ENCODE measurements at places on chromosomes 13 and 19.

- no peak for DNase-seq
Observed at GRCh38 chr19:33301144-33301899, 1.0 kb downstream of the CEBPA start.

DNA sequence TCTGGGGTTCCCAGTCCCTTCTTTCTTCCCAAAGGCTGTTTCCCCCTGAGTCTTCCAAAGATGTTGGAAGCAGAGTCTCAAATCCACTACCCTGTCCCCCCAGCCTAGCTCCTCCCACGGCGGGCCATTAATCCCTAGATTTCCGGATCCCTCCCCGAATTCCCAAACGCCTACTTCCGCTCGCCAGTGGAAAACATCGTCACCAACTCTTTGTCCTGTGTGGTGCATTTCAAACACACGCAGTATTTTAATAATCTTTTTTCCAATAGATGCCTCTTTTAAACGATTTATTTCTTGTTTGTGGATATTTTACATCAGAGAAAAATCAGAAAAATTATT is 610 bp downstream of the ZNF791 start:
- peak; percentile 78 for DNase-seq

DNA sequence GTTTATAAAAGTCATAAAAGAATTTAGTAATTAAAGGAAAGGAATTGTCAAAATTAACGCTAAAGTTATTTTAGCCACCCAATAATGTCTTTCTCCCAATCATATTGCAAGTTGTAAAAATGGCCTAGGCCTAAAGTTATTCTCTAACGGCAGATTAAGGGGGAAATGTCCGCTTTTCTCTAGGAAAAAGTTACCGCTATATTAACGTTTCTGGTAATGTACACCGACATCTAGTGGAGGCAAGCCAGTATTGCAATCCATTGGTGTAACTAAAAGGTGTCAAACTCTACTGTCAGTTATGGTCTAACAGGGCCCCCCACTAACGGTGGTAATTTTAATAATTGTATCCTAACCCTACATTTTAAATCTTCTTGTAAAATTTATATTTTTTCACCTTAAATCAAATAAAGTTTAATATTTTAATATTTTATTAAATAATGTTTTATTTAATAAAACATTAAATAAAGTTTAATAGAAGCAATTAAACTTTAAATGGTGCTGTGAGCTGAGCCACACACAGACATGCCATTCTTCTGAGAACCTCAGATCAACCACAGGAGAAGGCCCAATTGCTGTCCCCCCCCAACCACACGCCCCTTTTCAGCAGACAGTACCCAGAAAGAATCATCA is 35.9 kb upstream of the ZSCAN5A start:
- DNase-seq, result peak; percentile 45

GRCh38 chr13:79585033-79585432 is 104.1 kb downstream of the NDFIP2 start:
- no peak for DNase-seq

GRCh38 chr19:18223860-18224524 is 2.2 kb downstream of the PDE4C start:
- peak; percentile 20 for DNase-seq

DNA sequence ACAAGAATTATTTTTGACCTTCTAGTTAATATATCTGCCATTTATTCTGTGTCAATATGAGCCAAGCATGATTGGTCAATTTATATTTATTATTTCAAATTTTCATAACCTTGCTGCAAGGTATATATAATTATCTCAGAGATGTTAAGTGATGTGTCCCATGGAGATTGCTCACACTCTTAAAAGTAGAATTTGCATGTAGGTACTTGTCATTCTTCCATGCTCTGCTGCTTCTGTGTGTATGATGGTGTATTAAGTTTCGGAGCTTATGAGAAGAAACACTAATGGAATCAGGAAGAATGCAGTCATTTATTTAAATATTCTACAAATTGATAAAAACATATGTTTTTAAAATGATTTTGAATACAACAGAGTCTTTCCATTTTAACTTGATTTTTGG is 586.8 kb upstream of the MIR17HG start:
- no peak for DNase-seq

DNA sequence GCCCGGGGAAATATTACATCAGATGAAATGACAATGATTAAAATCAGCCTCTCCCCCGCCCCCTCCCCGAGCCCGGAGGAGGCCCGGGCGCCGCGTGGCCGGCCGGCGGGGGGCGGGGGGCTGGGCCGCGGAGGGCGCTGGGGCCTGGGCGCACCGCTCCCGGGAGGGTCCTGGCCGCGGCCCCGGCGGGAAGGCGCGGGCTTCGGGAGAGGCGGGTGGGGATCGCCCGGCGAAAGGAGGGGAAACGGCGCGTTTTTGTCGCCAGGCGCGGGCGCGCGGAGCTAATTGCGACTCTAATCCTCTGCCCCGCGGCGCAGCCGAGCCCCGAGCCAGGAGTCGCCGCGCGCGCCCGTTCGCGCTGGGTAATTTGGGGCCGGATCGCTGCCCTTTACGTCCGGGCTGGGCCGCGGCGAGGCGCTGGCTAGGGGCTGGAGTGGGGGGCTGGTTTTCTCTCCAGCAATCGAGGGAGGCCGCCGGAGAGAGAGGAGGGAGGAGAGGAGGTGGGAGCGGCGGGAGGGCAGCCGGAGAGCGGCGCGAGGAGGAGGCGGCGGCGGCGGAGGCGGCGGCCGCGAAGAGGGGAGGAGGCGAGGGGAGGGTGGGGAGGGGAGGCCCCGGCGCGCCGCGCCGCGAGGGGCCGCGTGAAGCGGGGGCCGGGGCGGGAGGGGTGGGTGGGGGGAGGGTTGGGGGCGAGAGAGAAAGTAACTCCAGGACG is at the start of gene KCTD15:
TSS of gene KCTD15 (plus strand) at position 707 of the 712 bp plus-strand sequence. CDS start 3,585 bp downstream, outside the sequence.
- DNase-seq, result peak; percentile 59

DNA sequence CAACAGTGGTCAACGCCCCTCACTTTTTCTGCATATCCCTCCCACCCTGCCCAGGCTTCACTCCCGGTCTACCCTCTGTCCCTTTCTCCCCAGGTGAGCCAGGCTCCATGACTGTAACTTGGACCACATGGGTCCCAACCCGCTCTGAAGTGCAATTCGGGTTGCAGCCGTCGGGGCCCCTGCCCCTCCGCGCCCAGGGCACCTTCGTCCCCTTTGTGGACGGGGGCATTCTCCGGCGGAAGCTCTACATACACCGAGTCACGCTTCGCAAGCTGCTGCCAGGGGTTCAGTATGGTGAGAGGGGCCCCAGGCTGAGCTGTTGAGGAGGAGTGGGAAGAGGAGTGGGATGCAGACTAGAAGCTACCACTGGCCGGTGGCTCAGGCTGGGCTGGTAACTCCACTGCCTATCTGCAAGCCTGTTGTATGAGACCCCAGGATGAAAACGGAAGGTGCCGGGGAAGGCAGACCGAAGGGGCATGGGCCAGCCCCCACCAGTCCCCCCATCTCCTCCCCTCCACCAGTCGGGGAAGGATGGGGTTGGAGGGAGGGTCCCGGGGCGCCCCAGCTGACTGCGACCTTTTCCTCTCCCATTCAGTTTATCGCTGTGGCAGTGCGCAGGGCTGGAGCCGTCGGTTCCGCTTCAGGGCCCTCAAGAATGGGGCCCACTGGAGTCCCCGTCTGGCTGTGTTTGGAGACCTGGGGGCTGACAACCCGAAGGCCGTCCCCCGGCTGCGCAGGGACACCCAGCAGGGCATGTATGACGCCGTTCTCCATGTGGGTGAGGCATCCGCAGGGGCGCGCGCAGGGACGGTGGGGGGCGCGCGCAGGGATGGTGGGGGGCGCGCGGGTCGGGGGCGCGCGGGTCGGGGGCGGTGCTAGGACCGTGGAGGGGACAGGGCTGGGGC is 14.4 kb downstream of the ACP7 start:
- DNase-seq, result no peak

GRCh38 chr13:38538422-38538821 is 148.5 kb upstream of the FREM2 start:
- DNase-seq, result no peak

GRCh38 chr19:16262618-16263017 is 62.0 kb upstream of the KLF2 start:
- no peak for DNase-seq

DNA sequence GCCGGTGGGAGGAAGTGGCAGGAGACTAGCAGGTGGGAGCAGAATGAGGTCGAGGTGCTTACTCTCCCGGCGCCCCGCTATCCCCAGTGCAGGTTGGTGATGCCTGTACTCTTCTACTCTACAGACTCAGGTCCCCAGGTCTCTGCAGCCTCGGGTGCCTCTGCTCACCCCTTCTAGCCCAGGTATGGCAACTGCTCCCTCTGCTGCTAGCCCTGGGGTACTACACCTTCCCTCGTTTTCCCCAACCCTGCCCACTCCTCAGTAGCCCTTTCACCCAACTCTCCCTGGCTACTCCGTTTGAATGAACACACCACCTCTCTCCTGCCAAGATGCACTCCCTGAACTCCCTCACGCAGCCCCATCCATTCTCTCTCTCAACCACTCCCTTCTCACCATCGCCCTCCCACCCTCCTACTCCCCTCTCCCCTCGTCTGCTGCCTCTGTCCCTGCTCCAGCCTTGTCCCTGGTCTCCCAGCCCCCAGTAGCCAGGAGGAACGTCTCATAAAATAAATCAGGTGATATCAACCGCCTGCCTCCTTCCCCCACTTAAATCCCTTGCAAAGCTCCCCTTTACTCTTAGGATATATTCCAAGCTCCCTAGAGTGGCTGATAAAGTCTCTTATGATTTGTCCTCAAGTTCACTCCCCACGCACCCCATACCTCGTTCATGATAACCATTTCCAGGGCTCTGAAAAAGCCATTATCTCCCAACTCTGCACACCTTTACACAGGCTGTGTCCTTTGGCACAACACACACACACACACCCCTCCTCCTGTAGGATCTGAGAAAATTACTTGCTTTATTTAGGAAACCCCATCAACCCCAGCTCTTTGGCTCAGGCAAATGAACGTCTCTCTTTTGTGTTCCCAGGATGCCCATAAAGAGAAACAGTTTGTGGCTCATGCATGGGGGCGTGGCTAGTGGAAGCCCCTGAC is 8.2 kb upstream of the MEIS3 start:
- no peak for DNase-seq

DNA sequence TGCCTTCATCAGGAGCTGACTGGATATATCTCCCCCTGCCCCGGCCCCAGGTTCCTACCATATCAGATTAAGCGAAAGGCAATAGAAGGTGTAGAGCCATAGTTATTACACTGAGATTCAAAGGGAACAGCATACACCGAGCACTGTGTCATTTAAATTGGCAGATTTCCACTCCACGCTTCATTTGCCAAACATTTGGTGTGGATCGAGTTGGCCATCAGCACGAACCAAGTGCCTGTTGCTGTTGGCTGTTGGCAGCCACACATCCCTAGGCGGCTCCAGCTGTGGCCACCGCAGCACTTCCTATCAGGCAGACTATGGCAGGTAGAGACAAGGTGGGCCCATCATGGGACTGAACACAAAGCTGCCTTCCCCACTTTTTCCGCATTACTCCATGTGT is 115.8 kb downstream of the CCNA1 start:
- DNase-seq, result no peak

GRCh38 chr19:14818588-14818987 is 16.4 kb downstream of the OR7A5 start:
- DNase-seq, result no peak

- DNase-seq, result no peak
Observed at GRCh38 chr13:80168089-80168850, 172.7 kb downstream of the SPRY2 start.

GRCh38 chr19:43748205-43748594 is 6.6 kb downstream of the SMG9 start:
- no peak for DNase-seq

GRCh38 chr19:4372165-4373012 is 28.0 kb downstream of the SH3GL1 start:
- no peak for DNase-seq

- DNase-seq, result no peak
Observed at GRCh38 chr19:50701367-50701985, 18.1 kb downstream of the SHANK1 start.

- no peak for DNase-seq
Observed at GRCh38 chr13:23462815-23463559, 29.5 kb upstream of the SACS start.

GRCh38 chr13:41019011-41019487 is at the start of gene ELF1:
ELF1 (minus strand) TSS chr13:41019316; CDS start chr13:40982054, 37,262 bp downstream.
- peak; percentile 48 for DNase-seq

GRCh38 chr13:24659239-24659638 is 21.0 kb upstream of the ATP12A start:
- no peak for DNase-seq

- DNase-seq, result peak; percentile 10
Observed at GRCh38 chr19:5091018-5091683, 122.2 kb downstream of the KDM4B start.

- no peak for DNase-seq
Observed at GRCh38 chr19:17091758-17092333, 16.3 kb downstream of the MYO9B start.

DNA sequence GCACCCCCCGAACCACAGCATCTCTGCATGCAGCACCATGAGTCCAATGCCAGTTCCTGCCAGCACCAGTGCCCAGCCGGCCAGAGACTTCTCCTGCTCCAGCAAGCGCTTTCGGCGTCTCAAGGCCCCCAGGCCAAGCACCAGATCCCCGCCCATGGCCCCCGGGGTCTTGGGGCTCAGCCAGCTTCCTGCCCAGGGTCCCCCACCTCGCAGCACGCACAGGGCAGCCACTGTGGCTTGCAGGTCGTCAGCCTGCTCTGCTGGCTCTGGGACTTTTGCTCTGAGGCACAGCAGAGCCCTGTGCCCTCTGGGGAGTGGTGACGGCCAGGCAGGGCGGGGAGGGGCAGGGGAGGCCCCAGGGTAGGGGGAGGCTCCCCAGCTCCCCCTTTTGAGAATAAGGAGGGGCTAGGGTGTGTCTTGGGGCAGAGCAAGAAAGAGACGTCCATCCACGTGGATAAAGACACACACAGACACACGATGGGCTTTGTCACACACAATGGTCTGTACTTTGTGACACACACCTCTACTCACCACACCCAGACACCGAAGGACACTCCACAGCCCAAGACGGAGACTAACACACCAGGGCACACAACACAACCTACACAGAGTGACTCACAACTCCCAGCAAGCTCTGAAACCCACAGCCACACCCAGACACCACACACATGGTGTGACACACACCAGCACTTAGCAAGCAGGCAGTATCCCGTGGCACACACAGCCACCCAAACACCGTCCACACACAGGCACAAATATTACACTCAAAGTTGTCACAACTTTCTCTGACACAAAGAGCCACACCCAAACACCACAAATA is at the start of gene KCNN4:
TSS of gene KCNN4 (minus strand) at position 268 of the 820 bp plus-strand sequence. CDS start at position 156, 112 bp downstream.
- no peak for DNase-seq
